ENCODE measurements at places on chromosomes 6 and 20.
A peak's percentile ranks its signal among the peaks of the same experiment; 100 is the strongest.

DNA sequence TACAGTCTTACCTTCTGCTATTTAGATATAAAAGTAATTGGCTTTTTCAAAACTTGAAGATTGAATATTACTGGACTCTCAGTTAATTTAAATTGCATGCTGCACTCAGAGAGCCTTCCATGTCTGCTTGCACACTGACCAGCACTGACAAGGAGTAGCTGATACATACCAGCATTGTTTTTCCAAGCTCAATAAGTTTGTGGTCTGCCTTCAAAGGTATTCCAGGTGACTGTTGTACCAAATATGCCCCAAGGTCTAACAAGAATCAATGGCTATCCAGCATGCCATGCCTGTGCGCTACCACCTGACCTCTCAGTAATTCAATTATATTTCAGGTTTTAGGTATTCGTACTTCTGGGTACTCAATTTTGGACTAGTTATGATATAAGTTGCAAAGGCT lies 30.0 kb downstream of the BEND6 start:
- no peak for DNase-seq

DNA sequence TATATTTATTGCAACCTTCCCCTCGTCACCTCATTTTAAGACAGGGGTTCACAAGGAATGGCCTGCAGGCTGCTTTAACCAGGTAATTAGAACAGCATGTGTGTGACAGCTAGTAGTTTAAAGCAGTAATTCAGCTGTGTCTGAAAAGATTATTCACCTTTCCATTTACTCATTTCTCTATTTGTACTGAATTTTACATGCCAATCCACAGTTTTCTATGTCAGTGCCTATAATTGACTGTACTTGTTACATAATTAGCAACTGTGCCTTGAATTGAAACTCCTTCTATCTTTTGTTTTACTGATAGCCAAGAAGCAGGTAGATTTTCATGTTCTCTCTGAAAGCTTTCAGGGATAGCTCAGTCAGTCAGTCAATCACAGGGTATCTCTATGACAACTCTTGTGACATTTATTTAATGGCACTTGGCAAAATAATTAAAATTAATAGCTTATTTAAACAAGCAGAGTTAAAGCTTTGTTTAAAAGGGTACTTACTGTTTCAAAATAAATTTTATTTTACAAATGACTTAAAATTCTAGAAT lies 214.0 kb downstream of the ZFAND3 start:
- no peak for DNase-seq

DNA sequence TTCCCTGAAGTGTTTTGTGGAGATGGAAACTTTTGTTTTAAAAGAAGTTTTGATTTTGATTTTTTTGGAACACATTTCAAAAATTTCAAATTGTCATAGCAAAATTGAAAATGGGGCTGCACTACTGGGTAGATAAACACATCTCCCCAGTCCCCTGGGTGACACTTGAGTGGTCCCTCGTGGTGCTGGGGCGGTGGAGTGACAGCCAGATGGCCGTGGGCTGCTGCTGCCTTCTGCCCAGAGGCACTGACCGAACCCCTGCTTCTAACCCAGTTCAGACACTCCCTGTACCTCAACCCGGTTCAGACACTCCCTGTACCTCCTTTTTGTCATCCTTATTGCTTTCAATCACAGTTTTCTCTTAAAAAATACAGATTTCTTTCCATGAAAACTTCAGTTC lies 69.9 kb upstream of the SYNJ2 start:
- no peak for DNase-seq

DNA sequence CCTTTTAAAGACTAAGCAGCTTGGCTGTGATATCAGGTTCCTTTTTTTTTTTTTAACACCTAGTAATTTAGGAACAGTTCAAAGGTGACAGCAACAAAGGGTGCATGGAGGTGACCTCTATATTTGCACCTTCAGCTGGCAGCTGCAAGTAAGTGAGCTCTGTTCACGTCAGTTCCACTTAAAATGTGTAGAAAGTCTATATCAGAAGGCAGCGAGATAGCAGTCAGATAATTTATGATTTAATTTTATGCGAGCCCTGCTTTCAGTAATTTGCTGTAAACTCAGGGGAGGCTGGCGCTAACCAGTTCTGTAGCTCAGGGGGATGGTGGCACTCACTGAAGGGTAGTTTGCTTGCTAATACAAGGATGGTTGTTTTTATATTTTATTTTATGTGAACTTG lies 602.8 kb upstream of the MMS22L start:
- no peak for DNase-seq

DNA sequence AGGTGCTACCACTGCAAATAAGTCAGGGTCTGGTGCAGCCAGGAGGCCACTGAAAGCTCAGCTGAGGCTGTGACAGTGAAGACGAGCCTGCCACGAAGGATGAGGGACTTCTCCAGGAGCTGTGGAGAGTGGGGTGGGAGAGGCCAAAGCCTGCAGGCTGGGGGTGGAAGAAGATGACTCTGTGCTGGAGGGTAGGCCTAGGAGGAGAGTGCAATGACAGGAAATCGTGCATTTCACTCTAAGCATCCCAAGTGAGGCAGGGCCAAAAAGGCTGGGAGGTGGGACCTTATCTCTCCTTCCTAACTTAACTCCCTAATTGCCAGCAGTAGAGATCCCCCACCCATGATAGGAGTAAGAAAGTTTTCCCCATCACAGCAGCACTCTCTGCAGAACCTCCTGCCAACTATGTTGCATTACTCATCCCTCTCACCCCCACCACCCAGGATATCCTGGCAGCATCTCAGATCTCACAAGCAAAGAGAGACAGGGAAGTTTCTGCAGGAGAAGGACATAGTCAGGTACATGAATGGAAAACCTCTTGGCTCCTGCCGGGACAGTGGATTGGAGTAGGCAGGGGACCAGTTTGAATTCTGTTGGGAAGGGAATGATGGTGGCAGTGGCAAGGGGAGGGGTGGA lies 466.2 kb downstream of the CDH26 start:
- DNase-seq: no peak

GRCh38 chr20:12882832-12883506 lies 125.8 kb upstream of the SPTLC3 start:
- peak; percentile 3 for DNase-seq

DNA sequence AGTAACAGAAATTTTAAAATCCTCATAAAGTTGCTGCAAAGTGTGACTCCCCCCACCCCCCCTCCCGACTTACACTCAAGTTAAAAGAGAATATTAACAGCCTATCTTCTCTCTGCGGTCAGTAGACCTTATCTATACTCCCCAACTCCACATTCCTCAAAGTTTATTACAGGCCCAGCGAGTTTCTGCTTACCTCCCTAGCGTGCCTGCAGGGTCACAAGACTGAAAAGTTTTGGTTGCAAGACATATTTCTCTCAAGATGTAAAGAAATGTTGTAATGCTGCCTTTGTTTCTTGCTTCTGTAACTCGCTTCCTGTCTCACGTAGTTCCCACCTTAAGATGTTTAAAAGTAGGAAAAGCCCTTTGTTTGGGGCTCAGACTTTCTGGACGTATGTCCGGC lies 699.6 kb downstream of the PHF3 start:
- no peak for DNase-seq

DNA sequence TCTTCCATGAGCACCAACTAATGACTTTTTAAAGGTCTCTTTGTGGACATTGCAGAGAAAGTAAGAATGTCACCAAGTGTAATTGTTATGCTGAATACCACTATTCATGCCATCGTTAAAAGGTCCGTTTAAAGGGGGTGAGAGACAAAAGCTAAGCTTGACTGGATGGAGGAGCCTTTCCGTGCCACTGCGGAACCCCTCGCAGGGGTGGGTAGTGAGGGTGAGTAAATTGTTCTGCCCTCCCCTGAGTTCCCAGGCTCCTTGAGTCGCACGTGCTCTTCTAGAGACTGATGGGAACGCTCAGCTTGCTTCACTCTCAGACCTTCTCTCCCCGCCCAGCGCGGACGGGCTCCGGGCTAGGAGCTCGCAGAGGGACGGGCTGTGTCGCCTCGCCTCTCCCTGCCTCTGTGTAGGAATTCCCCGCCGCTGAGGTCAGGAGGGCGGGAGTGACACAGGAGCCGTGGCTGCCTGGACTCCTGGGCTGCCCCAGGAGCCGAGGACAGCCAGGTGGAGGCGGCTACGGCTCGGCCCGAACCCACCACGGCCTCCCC lies 314.8 kb upstream of the QKI start:
- no peak for DNase-seq

DNA sequence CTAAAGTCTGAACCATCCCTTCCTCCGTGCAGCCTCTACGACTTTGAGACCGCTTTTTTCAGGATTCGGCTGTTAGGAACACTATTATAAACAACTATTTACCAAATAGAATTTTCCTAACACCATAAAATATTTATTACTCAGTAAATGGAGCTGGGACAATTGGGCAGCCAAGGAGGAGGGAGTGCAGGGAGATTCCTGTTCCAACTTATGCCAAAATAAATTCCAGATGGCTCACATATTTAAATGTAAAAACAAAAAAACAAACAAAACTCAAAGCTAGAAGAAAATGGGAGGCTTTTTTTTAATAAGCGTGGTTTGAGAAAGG lies 48.1 kb downstream of the TCP11 start:
- no peak for DNase-seq

DNA sequence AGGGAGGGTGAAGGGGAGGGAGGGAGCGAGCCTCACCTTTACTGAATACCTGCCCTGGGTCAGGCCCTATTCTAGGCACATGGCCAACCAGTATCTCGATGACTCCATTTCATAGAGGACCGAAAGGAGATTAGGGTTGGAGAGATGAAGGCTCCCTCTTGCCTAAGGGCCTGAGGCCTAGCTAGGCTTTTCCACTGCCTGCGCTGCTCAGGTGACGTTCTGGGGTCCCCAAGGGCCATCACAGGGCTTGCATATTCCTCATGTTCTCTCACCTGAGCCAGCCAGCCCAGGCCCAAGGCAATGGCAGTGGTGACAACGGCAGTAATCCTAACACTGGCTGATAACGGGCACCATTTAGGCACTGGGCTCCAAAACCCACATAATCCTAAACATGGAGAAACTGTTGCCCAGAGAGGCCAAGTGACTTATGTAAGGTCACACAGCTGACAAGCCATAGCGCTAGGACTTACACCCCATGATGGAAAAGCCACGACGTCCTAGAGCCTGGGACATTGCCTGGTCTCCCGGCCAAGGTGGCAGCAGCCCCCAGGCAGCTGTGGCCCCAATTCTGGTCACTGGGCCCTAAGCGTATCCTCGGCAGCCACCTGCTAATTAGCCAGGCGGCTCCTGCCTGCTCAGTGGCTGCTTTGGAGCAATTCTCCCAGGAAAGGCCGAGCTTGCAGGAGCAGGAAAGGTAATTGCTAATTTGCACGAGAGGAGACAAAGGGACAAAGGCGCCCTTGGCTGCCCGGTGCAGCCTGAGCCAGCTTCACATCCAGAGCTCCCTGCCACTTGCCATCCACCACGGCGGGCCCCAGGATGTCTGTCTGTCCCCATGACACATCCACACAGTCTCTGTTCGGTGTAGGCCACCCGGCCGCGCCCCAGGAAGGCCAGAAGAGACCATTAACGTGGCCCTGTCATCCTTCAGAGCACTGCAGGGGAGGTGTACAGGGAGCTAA lies 21.5 kb downstream of the NOL4L start:
- DNase-seq: no peak

DNA sequence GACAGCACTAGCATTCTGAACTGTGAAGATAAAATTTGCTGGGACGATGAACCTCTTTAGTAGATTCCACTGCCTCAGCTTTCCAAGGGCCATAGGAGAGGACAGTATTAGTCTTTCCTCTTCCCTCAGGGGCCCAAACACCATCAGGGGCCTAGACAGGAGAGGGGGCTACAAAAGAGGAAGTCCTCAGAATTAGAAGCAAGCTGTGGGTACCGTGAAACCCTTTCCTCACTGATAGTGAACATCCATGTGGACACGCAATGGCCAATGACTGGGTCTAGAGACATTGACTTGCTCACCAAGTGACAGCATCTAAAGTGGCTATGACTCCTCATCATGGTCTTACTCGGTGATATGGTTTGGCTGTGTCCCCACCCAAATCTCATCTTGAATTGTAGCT lies 68.1 kb upstream of the UST start:
- DNase-seq: no peak

GRCh38 chr6:154343473-154344308 lies 12.9 kb downstream of the IPCEF1 start:
- DNase-seq: peak; percentile 8

DNA sequence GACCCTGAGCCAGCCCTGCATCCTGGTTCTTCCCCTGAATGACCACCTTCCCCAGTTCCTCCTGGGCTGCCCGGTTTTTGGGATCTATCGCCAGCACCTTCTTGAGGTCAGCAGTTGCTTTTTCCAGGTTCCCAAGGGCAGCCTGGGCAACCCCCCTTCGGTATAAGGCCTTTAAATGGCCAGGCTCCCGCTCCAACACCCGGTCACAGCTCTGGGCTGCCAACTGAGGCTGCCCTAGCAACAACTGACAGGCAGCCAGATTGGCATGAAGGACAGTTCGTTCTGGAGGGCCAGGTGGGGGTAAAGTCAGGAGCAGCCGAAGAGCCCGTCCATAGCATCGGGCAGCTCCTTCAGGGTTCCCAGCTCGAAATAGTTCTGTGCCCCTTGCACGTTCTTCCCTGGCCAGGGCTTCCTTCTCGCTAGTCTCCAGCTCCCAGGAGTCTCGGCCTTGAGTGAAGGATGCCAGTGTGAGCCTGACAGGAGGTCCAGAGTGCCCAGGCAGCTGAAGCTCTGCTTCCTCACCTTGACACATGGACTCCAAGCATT lies 778 bp upstream of the ATF6B start:
- DNase-seq: no peak

DNA sequence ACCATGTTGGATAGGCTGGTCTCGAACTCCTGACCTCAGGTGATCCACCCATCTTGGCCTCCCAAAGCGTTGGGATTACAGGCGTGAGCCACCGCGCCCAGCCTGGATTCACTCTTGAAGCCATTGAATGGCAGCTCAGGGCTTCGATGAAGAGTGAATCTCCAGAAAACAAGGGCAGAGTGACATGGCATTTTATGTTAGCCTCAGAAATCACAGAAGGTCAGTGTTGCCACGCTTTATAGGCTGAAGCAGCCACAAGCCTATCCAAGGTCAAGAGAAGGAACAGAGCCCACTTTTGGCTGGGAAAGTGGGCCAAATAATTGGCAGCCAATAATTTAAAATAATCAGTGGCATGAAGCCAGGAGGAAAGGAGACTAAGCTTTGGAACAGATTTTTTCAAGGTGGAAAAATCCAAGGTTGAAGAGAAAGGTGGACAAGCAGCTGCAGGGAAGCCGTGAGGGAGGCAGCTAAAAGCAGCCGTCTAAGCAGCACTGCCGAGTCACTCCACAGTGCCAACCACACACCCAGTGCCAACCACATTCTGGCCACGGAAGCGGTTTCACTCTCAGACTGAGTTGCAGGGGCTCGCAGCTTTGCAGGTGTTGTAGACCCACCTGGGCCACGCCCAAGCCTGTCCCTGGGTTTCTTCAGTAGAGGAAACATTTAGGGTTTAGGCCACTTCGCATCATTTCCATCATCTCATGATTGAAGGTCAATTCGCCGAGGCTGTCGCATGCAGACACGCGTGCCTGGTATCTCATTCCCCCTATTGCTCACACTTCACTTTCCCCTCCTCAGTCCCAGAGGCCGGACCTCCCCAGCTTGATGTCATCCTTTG lies 17.4 kb upstream of the AVP start:
- DNase-seq: no peak

GRCh38 chr20:14865169-14865568 lies 527.8 kb upstream of the FLRT3 start:
- no peak for DNase-seq

- peak; percentile 38 for DNase-seq
Observed at GRCh38 chr6:22041797-22042480, 254.9 kb downstream of the PRL start.

GRCh38 chr6:170072246-170072645 lies 218.6 kb downstream of the DLL1 start:
- no peak for DNase-seq

Measured in brain microvascular endothelial cell (primary cell).